ENCODE measurements at places on chromosomes 4 and X. TPM values are rescaled to one million over a fixed set of nuclear protein-coding genes. Genes with fewer than 3 reads are reported as not detected.

GRCh38 chrX:48890934-48891401 is 6.6 kb downstream of the TIMM17B start:
- H3K27me3 ChIP-seq, result peaks cover 2% of the 10 kb centered on the region
- H3K27ac ChIP-seq, result no peak overlapping the region
- peaks cover 5% of the 10 kb centered on the region for H3K36me3 ChIP-seq
- peaks cover 18% of the 10 kb centered on the region for H3K4me1 ChIP-seq

DNA sequence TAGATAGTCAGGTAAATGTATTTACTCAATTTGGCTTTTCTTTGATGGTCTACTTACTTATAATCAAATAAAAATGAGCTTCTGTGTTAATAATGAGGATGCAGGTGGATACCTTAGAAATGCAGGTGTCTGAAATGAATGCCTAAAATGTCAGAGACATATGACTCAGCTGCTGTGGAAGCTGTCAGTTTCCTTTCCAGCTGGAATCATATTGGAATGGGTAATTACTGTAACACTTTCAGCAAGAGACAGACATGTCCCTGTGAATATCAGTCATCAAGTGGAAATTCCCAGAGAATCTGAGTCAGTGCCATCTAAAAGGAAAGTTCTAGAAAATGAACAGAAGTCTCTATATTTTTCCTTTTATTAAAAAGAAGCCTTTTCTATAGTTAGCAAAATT is 783.0 kb upstream of the AADAT start:
- no peaks in the 10 kb centered on the region for H3K36me3 ChIP-seq
- no peak overlapping the region for H3K27ac ChIP-seq
- H3K4me1 ChIP-seq, result no peaks in the 10 kb centered on the region
- no peak overlapping the region for H3K4me3 ChIP-seq
- H3K27me3 ChIP-seq, result no peaks in the 10 kb centered on the region
- DNase-seq, result no peak

The CITED1 gene
- total RNA-seq, result 4.8 TPM

DNA sequence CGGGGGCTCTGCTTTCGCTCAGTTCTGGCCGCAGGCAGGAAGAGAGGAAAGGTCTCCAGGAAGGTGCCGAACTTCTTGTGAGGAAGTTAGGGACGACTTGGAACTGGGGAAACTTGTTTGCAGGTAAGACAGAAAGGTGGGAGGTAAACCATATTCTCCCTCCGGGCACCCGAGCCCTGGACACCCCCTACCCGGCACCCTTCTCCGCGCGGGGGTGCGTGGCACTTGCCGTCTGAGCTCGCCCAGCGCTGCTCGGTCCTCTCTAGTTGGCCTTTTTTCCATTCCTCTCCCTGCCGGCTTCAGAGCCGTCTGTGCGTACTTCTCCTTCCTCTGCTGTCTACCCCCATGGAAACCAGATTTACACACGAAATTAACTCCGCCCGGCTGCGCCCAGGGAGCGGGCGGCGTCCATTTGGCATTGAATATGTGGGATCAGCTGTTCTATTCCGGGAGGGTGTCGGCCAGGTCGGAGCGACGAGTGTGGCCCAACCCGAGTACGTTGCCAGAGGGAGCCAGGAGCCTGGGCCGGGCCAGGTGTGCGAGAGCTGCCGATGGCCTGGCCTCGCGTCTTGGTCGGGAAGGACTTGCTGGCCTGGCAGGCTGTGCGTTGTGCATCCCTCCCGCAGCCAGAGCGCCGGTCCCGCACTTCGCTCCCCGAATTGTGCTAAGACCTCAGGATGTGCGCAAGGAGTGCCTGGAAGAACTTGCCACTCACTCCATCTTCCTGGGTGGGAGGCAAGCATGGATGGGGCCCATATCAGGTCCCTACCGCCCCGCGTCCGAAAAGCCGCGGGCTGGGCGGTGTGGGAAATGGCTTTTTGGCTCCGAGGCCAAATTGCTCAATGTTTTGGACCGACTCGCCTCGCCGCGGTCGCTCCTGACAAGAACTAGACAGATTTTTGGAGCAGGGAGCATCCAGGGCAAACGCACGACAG is 1.7 kb downstream of the PDGFRA start:
- peaks cover 46% of the 10 kb centered on the region for H3K4me1 ChIP-seq
- DNase-seq, result no peak
- H3K27me3 ChIP-seq, result peaks cover 100% of the 10 kb centered on the region
- H3K4me3 ChIP-seq, result peak overlapping the region; percentile 82
- no peak overlapping the region for H3K27ac ChIP-seq

The RNF175 gene
- 25.7 TPM for total RNA-seq

DNA sequence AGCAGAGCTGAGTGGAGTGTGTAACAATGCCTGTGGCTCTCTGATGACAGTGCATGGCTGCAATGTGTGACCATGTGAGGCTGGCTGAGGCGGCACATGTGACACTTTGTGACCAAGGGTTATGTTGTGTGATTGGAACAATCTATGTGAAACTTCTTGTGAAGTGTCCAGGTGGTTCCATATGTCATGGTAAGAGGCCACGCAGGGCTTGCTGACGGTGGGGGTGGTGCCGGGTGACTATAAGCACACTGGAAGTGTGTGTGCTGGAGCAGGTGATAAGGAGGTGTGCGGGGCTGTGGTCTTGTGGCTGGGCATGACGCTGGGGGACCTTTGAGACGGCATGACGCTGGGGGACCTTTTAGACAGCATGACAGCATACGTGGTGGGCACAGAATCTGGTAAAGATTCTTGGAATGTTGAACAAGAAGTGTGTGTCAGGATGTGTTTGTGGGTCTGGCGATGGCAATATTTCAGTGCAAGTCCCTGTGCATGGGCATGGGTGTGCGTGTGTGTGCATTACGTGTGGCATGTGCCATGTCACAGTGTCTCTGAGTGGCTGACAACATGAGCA is 7.4 kb upstream of the HDAC6 start:
- H3K36me3 ChIP-seq, result no peaks in the 10 kb centered on the region
- H3K4me3 ChIP-seq, result no peak overlapping the region
- no peaks in the 10 kb centered on the region for H3K27me3 ChIP-seq
- DNase-seq, result no peak
- H3K4me1 ChIP-seq, result peaks cover 8% of the 10 kb centered on the region

GRCh38 chrX:3522101-3522650 is 175.7 kb upstream of the MXRA5 start:
- no peaks in the 10 kb centered on the region for H3K27me3 ChIP-seq

The SLC10A4 gene
- 2.0 TPM for total RNA-seq

DNA sequence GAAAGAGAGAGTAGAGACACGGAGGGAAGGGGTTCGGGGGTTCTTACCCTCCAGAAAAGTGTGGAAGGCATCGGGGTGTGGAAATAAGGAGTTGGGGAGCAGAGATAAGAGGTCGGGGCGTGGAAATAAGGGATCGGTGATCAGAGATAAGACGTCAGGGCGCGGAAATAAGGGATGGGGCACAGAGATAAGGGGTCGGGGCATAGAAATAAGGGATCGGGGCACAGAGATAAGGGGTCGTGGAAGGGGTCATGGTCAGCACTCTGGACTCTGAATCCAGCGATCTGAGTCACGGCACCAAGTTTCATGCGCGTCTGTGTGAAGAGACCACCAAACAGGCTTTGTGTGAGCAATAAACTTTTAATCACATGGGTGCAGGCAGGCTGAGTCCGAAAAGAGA is 119.1 kb downstream of the PCDH10 start:
- H3K36me3 ChIP-seq, result no peaks in the 10 kb centered on the region
- no peak for DNase-seq
- H3K4me3 ChIP-seq, result no peak overlapping the region
- H3K27ac ChIP-seq, result no peak overlapping the region
- no peaks in the 10 kb centered on the region for H3K27me3 ChIP-seq

DNA sequence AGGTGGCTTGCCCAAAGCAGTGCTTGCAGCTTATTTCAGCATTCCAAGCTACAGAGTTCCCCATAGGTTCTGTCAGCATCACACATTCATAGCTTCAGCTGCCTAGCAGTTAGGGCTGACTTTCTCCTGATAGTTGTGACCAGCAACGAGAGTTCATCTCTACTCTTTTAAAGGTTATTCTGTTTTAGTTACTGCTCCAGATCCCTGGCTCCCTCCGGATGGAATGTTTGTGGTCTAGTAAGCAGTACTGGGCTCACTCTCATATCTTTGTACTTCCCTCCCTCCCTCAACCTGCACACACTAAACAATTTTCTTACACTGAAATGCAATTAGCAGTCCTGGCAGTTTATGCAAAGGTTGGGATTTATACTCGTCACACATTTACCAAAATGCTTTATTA is 43.9 kb downstream of the PTTG2 start:
- no peaks in the 10 kb centered on the region for H3K36me3 ChIP-seq
- no peak overlapping the region for H3K27ac ChIP-seq
- H3K4me3 ChIP-seq, result no peak overlapping the region
- DNase-seq, result no peak
- peaks cover 28% of the 10 kb centered on the region for H3K4me1 ChIP-seq

DNA sequence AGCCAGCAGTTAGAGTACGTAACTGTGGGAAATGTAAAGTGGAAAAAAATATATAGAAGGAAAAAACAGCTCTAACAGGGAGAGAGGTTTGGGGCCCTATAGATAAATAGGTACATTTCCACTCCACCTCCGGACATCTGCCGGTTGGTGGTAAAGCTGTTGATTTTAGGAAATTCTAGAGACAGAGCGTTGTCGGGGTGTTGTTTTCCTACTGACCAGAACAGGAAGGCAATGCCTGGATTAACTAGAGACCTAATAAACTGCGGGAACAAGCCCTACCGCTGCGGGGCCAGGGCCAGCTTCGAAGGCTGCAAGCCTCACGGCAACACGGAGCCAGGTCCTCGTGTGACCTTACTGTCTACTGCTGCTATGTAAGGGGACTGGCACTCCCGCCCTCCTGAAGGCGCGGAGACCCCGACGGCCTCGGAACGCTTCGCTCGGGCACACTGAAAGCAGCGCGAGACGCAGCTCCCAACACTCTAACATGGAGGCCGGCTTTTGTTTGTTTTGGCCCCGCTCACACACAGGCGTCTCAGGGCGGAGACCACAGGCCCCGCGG is 702 bp upstream of the CDKN2AIP start:
- no peaks in the 10 kb centered on the region for H3K27me3 ChIP-seq
- H3K27ac ChIP-seq, result peak overlapping the region; percentile 99
- H3K4me1 ChIP-seq, result peaks cover 42% of the 10 kb centered on the region
- DNase-seq, result no peak
- peaks cover 10% of the 10 kb centered on the region for H3K36me3 ChIP-seq

The EMCN gene
- not detected for total RNA-seq

- no peak overlapping the region for H3K4me3 ChIP-seq
- H3K36me3 ChIP-seq, result peaks cover 6% of the 10 kb centered on the region
- peaks cover 21% of the 10 kb centered on the region for H3K4me1 ChIP-seq
- DNase-seq, result no peak
Observed at GRCh38 chrX:110671068-110671803, 124.4 kb downstream of the CHRDL1 start.

The AADAT gene
- total RNA-seq, result 30.7 TPM

DNA sequence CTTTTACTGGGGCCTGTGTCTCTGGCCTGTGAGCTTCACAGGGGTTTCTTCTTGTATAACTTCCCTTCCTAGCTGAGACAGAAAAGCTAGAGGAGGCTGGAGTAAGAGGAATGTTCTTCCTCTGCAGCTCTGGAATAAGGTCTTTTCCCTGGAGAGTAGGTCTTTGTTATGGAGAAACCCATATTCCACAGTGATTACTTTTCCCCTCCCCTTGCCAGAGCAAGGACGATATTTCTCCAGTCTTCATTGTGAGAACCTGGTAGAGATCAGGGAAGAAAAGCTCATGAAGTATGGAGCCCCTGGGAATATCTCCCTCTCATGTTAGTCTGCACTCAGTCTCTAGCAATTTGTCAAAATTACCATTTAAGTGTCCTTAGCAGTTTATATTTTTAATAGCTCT is 18.7 kb upstream of the GLRB start:
- H3K4me1 ChIP-seq, result peaks cover 8% of the 10 kb centered on the region
- DNase-seq, result no peak
- no peak overlapping the region for H3K4me3 ChIP-seq
- no peaks in the 10 kb centered on the region for H3K36me3 ChIP-seq

The PPEF2 gene
- total RNA-seq, result not detected

The GCNA gene
- total RNA-seq, result 2.3 TPM

GRCh38 chr4:165553221-165553810 is 174.5 kb downstream of the CPE start:
- H3K4me1 ChIP-seq, result no peaks in the 10 kb centered on the region
- H3K27me3 ChIP-seq, result no peaks in the 10 kb centered on the region
- no peak for DNase-seq
- H3K27ac ChIP-seq, result no peak overlapping the region
- H3K36me3 ChIP-seq, result no peaks in the 10 kb centered on the region

The KDR gene
- total RNA-seq, result 0.12 TPM

The SPINK2 gene
- not detected for total RNA-seq

The GNL3L gene
- 52.9 TPM for total RNA-seq

GRCh38 chrX:150770623-150771022 is 77.4 kb downstream of the MTMR1 start:
- H3K27me3 ChIP-seq, result no peaks in the 10 kb centered on the region
- H3K4me3 ChIP-seq, result no peak overlapping the region
- H3K27ac ChIP-seq, result no peak overlapping the region
- peaks cover 8% of the 10 kb centered on the region for H3K36me3 ChIP-seq
- H3K4me1 ChIP-seq, result no peaks in the 10 kb centered on the region
- no peak for DNase-seq

Measured in neural crest cell (in vitro differentiated cells).